ENCODE measurements at places on chromosomes 12 and 14. TPM values are rescaled to one million over a fixed set of nuclear protein-coding genes. Genes with fewer than 3 reads are reported as not detected.

Gene HOXC6
- 0.26 TPM for total RNA-seq

Gene ACADS
- total RNA-seq = 36.9 TPM

Gene RNASE7
- total RNA-seq = 22.1 TPM

Gene TAS2R30
- 1.7 TPM for total RNA-seq

Gene PLD4
- total RNA-seq = 16.7 TPM

Gene MYF5
- not detected for total RNA-seq

Gene RBM19
- 30.6 TPM for total RNA-seq

Gene TCL1B
- not detected for total RNA-seq

Gene FIGNL2
- 0.75 TPM for total RNA-seq

Gene FGF23
- total RNA-seq = 0.06 TPM

Gene LIN7A
- total RNA-seq = 25.4 TPM

Gene TSPAN11
- total RNA-seq = 6.7 TPM

GRCh38 chr12:104280717-104281458, 22.7 kb upstream of the EID3 start:
- DNase-seq = no peak

DNA sequence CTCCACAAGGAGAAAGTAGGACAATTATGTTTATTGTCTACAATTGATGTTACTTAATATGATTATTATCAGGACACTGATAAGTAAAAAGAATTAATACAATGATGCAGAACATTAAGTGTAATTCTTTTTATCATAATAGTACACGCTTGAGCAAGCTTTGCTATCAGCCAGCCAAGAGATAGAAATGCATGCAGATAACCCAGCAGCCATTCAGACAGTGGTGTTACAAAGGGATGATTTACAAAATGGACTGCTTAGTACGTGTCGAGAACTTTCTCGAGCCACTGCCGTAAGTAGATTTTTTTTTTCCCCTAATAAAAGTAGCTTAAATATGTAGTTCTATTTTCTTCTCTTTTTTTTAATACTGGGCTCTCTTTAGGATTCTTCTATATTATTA, 116.9 kb upstream of the AEBP2 start:
- no peak for DNase-seq

GRCh38 chr12:18965203-18965602, 164.3 kb upstream of the PLEKHA5 start:
- no peak for DNase-seq

- DNase-seq = peak; percentile 48
These were observed 85.3 kb downstream of the SLC25A47 start for GRCh38 chr14:100408350-100409002.

DNA sequence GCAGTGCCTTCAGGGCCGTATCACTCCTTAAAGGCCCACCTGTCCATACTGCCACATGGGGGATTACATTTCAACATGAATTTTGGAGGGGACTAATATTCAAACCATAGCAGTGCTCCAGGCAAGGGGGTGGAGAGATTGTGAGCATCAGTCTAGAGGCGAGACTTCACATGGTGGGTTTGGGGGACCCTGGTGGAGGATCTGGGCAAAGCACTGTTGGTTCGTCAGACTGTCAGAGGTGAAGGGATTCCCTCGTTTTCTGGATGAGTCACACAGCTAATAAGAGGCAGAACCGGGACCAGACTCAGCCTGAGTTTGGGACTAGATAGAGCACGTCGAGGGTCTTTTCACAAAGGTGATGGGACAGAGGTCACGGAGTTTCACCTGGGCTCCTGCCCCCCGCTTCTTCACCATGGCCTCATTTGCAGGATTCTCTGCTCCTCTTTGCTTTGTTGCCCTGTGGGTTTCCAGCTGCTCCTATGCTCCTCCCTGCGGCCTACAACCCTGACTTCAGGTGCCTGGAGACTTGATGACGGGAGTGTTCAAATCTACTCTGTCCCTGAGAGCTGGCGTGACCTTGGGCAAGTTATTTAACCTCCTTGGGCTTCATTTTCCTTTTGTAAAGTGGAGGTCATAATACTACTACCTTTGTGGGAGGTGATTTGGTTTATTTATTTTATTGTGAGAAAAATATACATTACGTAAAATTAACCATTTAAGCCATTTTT, 41.5 kb downstream of the TEAD4 start:
- no peak for DNase-seq

- no peak for DNase-seq
These were observed 113.7 kb downstream of the RGS6 start for GRCh38 chr14:72045885-72046284.

DNA sequence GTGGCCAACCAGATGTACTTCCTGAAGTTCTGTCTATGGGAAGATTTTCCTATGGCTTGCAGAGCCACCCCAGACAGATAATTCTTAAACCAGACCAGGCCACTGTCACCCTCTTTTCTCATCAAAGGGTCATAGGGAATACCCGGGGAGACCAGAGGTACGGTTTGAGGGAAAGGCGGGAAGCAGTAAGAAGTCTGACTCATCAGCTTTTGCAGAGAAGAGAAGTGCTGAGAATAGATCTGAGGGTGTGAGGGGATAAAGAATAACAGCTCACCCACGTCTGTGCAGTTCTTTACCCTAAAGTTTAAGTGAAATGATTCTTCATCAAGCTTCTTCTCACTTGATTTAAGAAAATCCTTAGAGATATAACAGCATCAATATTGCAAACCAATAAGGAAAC, 21.3 kb upstream of the POC1B start:
- DNase-seq = no peak

- no peak for DNase-seq
These were observed 3.6 kb downstream of the MGAT2 start for GRCh38 chr14:49623941-49624839.

GRCh38 chr12:26741584-26742227, 91.3 kb downstream of the ITPR2 start:
- no peak for DNase-seq

DNA sequence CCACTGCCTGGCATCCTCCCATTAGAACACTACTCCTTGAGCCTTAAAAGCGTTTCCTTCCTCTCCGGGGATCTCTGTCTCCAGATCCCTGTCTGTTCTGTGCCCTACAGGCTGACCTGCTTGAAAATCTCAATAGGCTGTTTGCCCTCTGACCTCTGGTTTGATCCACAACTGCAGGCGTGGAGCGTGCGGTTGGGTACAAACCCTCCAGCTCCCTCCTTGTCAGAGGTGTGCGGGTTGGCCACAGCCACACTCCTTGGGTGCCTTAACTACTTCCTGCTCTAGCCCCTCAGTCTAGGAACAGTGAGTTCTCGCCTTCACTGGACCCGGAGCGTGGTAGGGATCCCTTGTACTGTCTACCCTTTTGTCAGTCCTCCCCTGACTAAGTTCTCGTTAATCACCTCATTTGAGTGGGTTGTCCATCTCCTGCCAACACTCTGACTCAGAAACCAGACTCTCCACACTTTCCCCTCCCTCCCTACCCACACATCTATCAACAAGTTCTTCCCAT, 33.1 kb downstream of the CMKLR1 start:
- no peak for DNase-seq

GRCh38 chr14:69675877-69676416, 64.6 kb downstream of the SUSD6 start:
- DNase-seq = no peak

DNA sequence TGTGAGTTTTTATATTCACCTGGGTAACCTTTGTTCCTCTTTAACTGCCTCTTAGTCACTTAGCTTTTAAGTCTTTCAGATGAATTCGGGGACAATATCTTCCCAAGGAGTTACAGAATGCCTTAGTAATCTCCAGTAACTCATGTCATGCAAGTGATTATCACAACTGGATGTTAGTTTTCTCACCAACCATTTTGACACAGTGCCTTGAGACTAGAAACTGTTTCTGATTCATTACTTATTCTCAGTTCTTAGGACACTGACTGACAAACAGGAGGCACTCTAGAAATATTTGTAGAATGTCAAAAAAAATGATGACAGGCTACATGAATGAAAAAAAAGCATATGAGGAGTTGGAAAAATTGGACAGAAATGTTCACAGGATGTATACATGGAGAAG, 335.1 kb downstream of the ACSS3 start:
- DNase-seq = no peak

- no peak for DNase-seq
These were observed 74.0 kb downstream of the CLIP1 start for GRCh38 chr12:122348505-122348904.

DNA sequence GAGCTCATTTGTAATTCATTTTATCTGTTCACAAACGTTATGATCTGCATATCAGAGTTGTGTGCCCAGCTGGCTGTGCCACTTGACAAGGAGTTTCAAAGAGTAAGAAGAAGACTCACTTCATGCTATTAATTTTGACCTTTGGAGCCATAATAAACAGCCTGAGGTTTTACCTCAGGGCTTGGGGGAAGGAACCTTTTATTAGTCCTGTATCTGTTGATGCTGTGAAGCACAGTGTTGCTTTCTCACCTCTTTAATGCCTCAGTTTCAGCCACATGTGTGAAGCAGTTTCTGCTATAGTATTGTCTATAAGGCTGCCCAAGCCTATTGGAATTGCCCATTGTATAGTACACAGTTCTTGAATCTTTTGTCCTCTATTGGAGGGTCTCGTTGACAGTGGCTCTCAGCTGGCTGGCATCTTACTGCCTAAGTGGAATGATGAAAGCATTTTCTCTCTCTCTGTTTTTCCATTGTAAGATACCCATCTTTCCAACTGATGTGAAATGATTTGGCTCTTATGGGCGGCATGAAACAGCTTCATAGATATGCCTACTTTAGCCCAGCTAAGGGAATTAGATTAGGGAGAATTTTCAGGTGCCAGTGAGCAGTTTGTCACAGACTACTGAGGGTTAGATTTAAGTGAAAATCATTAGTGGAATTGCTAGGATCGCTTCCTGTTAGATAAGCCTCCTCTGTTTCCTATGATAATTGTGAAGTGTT, 34.7 kb downstream of the GPATCH2L start:
- DNase-seq = no peak

- no peak for DNase-seq
These were observed 5.6 kb upstream of the NPAS3 start for GRCh38 chr14:32932914-32933628.

GRCh38 chr12:58554522-58555157, 365.7 kb downstream of the LRIG3 start:
- DNase-seq = no peak

DNA sequence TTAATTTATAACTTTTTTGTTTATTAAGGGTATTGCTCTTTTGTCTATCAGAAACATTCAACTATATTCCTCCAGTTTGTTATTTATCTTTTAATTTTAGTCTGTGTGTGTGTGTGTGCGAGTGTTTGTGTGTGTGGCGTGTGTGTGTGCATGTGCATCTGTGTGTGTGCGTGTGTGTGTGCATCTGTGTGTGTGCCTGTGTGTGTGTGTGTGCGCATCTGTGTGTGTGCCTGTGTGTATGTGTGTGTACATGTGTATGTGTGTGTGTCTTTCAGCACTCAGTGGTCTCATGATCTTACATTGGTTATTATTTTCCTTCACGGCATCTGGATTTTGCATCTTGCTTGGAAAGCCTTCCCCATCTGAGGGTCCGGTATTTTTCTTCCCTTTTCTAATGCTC, 281.1 kb upstream of the RTL1 start:
- no peak for DNase-seq

DNA sequence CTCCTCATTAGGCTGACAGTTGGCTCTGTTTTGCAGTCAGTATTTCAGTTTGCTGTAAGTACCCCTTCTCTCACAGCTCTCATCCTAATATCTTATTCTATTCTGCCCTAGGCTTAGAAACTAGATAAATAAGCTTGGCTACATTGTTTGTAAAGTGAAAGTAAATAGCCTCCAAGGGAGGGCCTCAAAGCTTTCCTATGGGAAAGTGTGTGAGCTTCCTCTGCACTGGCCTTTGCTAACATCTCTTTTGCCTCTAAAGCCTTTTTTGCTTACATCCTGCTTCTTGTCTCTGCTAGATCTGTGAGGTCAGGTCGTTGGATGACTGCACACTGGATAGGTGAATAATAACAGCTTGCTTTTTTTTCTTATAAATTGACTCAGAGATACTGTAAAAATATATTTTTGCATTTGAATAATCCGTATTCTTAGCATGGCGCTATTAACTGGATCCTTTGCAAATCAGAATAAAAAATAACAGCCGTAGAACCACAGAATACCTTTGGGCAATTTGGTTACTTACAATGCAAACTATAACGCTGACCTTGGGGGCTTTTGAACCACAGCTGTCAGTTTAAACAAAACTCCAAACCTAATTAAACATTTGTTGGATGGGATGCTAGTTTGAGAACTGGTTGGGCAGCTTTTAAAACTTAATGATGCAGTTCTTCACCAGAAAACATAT, 55.1 kb downstream of the TTC6 start:
- no peak for DNase-seq

DNA sequence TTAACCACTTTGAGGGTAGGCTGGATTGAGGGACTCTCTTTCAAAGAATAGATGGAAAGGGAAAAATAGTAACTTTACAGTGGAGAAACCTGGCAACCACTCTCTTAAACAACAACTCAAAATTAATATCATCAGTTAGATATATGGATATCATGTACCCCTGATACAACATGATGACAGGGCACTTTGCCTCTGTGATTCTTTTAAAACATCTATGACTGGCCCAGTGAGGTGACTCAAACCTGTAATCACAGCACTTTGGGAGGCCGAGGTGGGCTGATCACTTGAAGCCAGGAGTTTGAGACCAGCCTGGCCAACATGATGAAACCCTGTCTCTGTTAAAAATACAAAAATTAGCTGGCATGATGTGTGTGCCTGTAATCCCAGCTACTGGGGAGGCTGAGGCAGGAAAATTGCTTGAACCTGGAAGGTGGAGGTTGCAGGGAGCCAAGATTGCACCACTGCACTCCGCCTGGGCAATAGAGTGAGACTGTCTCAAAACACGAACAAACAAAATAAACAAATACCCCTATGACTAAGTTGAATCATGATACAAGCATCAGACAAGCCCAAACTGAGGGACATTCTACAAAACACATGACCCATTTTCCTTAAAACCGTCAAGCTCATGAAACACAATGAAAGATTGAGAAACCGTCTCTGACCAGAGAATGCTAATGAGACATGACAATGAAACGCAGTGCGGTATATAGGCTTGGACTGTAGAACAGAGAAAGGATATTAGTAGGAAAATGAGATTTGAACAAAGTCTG, 26.4 kb upstream of the SLC7A8 start:
- DNase-seq = no peak

- DNase-seq = no peak
These were observed 36.8 kb downstream of the YARS2 start for GRCh38 chr12:32718926-32719325.

- no peak for DNase-seq
These were observed 41.5 kb upstream of the LRTM2 start for GRCh38 chr12:1778911-1779310.

DNA sequence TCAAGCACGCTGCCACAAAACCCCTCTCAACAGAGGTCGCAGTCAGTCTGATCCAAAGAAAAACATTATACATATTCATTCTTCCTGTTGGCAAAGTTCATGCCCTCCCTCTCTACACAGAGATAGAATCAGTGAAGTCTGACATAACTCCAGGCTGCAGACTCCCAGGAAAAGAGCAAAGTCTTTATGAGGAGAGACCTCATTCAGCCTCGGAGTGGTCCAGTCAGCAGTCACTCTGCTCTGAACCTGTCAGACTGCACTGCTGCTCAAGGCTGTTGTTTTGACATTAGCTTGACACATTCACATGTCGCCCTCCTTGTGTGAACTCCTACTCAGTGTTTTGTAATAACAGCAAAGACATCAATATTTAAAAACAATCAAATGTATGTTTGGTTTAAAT, 241.2 kb upstream of the G2E3 start:
- no peak for DNase-seq

Measured in mucosa of gallbladder (tissue), 1 donor.